ENCODE measurements at places on chromosomes 2 and 18.

DNA sequence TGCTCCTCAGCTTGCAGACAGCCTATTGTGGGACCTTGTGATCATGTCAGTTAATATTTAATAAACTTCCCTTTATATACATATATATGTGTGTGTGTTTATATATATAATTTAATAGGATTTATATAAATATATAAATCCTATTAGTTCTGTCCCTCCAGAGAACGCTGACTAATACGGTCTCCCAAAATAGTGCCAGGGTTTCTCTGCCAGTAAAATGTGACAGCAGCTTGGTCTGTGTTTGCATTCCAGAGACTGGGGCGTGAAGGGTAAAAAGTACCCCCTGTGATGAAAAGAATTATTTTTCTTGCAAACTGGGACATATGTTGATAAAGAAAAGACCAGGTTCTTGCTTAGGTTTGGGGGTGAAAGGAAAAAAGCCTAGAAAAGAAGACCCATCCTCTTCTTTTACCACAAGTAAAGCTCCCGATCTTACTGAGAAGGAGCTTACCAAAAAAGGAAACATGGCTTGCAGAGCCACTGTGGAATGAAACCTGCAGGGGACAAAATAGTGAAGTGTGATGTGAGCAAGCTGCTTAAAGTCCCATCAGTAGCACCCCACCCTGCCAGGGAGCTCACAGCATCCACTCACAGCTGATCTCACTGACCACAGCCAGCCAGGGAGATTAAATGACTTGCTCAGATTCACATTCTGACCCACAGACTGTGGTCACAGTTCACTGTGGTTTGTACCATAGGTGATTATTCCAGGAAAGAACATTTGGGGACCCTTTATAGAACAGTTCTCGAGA, 110.9 kb upstream of the RMP24 start:
- no peak for DNase-seq

DNA sequence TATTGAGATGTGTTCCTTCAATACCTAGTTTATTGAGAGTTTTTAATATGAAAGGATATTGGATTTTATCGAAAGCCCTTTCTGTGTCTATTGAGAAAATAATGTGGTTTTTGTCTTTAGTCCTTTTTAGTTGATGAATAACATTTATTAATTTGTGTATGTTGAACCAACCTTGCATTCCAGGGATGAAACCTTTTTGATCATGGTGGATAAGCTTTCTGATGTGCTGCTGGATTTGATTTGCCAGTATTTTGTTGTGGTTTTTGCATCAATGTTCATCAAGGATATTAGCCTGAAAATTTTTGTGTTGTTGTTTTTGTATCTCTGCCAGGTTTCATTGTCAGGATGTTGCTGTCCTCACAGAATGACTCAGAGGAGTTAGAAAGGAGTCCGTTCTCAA, 1710.4 kb downstream of the SUCLG1 start:
- DNase-seq: no peak

- no peak for DNase-seq
These were observed 46.6 kb downstream of the CFAP221 start for GRCh38 chr2:119590873-119591272.

- DNase-seq: no peak
These were observed 1663.6 kb downstream of the SUCLG1 start for GRCh38 chr2:82795446-82795845.

- DNase-seq: no peak
These were observed 40.7 kb upstream of the TMEM131 start for GRCh38 chr2:98036349-98037000.

DNA sequence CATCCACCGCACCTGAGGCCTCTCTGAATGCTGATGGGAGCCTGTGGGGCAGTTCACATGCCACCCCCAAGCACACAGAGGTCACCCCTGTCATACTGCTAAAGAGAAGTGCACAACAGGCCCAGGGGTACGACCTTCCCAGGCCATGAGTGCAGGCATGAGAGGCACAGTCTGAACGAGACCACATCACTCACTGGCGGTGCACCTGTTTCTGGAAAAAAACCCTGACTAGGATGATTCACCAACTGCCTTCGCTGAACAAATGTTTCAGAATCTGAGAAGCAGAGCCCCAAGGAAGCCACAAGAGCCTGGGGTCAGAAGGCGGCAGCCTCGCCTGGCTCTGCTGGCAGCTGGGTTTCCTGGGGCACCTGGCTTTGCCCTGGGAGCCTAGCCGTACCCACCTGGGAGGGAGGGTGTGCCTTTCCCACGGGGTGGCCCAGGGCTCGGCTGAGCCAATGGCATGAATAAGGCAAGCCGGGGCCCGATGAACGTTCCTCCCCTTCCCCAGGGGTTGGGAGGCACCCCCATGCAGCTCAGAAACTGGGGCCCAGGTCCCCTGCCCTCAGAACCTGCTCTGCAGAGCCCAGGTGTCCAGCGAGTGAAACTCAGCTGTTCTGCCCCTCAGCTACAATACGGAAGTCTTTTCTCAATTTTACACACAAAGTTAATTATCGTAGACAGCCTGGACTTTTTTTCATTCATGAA, 73.8 kb downstream of the HDAC4 start:
- DNase-seq: no peak

DNA sequence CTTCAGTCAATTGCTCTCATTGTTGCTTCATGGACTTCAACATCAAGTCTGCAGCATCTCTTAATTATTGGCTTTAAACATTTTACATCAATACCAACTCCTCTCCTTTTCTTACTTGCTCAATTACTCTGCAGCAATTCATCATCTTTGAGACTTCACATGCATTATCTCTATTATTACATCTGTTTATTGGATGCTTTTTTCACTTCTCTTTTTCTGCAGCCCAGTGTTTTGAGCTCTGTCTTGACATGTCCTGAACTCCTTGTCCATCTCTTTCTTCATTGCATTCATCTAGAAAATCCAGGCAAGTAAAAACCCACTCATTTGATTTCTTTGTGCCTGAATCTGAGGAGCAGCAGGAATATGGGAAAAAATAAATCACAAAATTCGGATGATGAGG, 647.9 kb downstream of the PLCL1 start:
- no peak for DNase-seq

DNA sequence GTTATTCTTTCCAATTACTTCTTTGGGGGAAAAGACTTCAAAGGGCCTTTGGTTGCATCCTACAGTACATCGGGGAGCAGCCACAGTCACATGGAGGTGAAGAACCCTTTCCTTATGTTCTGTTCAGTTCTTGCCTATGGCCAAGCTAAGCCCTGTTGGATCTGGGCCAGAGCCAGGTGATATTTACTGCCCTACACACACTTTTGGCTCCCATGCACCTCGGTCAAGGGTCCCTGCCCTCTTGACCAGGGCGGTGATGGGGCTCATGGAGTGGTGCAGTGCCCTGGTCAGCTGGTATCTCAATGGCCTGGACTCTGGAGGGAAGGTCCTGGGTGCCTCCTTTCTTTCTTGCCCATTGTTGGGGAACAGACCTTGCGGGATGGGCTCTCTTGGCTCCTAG, 98.7 kb downstream of the VAPA start:
- no peak for DNase-seq

- no peak for DNase-seq
These were observed 502.4 kb downstream of the FBXO15 start for GRCh38 chr18:73645160-73645715.

- DNase-seq: no peak
These were observed 62.1 kb downstream of the RMDN2 start for GRCh38 chr2:37987098-37987775.

DNA sequence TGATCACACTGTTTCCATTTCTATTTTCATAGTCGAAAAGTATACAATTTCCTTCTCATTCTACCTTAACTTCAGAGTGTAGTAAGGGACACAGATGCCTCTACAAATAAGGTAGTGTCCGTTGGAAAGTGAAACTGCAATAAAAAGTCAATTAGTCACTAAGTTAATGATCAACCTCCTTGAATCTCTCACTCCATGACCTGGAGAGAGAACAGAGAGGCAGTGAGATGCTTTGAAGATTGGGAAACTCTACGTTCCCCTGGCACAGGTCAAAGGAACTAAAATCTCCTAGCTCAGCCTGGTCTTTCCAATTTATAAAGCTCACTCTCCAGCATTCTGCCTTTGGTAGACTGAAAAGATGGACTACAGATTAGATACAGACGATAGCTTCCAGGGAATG, 153.8 kb upstream of the ACAA2 start:
- DNase-seq: no peak

GRCh38 chr2:122486086-122486485, 730.6 kb downstream of the TSN start:
- no peak for DNase-seq

DNA sequence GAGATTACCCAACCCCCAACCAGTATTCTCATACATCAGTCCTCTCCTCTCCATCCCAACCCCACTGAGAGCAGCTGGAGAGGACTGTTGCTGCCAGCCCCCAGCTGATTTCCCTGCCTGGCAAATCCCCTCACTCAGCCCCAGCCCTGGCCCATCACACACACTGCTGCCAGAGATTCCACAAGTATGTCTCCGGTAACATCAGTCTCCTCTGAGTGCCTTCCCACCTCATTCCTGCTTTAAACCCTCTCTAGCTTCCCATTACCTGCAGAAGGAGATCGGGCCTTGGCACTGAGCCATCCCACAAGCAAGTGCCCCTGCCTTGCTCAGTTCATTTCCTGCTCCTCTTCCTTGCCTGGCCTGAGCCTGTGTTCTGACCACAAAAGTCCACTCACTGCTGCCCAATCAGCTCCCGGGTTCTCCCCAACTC, 50.6 kb upstream of the ZFP36L2 start:
- no peak for DNase-seq

- no peak for DNase-seq
These were observed 42.8 kb downstream of the EEF1B2 start for GRCh38 chr2:206202446-206202845.

- DNase-seq: no peak
These were observed 658.7 kb upstream of the CNTNAP5 start for GRCh38 chr2:123366239-123366837.

- no peak for DNase-seq
These were observed 549.5 kb upstream of the ID2 start for GRCh38 chr2:8132351-8132831.

DNA sequence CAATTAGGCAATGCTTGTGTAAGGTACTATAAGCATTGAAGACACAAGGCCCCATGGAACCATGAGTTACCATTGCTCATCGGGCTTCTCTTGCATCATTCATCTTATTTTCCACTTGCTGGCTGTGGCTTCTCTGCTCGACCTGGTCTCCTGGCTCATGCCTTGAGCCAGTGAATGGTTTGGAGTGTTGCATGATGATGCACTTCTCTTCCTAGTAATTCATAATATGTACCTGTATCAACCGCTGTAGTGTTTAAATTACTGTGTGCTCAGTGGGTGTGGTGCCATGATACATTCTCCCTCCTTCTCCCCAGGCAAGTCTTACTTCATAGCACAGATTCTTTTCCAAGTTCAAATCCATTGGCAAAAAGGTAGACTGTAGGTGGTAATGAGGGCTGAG, 66.8 kb downstream of the ABCA12 start:
- no peak for DNase-seq

DNA sequence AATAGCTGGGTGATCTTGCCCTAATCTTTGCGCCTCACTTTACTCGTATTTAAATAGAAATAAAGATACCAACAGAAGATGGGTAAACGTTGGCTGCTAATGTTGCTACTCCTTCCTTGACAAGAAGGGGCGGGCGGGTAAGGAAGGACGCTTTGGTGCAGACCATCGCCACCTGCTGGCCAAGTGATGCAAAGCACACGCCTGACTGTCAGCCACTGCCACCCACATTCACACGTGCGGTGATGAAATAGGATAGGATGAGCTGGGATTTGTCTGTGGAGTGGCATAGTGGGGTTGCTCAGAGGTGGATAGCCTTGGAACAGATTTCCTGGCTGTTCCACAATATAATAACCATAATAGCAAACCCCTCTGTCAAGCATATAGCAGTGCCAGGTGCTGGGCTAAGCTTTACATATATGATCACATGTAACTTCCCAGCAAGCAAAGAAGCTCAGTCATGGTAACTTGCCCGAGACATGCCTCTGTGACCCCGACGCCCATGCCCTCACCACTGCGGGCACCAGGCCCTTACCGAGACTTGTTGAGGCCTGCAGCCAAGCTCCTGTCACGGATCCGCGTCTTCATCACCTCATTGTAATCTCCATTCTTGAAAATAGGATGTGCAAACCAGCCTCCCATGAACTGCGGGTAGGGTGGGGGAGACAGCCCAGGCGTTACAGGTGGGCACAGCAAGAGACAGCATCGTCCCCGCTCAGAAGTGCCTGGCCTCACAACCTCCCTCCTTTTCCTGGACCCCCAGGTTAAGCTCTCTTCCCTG, 39.3 kb downstream of the LCT start:
- DNase-seq: peak; percentile 83

DNA sequence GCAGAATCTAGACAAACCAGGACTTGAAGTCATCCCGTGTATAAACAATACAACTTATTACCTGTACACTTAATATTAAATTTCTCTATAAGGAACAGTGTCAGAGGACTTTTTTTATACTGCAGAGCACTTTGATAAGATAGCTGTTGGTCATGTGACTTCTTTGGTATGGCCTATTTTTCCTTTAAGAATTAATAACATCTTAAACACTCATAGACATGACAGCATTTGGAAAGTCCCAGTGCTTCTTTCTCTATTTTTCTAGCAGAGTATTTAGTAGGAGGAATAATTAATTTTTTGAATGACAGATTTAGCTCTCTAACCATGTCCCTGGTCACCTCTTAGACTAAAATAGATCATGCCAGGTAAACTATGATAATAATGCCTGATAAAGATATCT, 59.4 kb downstream of the PLCL1 start:
- DNase-seq: no peak

GRCh38 chr2:20213651-20214565, 11.0 kb downstream of the SDC1 start:
- DNase-seq: peak; percentile 69

DNA sequence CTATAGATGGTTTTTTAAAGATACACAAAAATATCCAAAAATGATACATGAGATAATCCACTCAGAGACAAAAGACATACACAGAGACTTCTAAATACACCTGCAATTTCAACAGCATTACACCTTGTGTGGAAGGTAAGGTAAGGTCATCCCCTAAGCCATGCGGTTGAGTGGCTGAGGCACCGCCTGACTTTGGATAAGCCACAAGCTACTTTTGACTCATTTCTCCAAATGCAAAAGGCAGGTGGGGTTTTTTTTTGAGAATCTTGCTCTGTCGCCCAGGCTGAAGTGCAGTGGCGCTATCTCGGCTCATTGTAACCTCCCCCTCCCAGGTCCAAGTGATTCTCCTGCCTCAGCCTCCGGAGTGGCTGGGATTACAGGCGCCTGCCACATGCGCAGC, 13.1 kb downstream of the AP1S3 start:
- no peak for DNase-seq

DNA sequence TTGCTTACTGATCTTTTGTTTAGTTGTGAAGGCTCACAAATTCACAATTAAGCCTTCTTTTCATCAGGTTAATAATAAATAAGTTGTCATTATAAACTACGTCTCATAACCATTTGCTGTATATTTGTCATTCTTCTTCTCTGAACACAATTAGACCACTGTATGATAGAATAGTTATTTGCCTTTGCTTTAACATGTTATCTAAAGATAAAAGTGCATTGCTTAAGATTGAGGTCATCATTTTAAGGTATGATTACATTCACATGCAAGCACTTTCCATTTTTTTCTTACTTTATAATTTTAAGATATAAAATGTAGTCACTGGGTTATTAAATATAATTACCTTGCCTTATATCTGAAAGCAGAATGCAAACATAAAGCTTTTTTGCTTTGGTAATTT, 80.1 kb upstream of the GLS start:
- no peak for DNase-seq

- no peak for DNase-seq
These were observed 146.6 kb upstream of the FANCL start for GRCh38 chr2:58387701-58388100.

Measured in kidney (tissue), 22 donors.